ENCODE measurements at places on chromosomes 13 and 19.

- no peak for DNase-seq
These were observed 32.1 kb downstream of the RDH8 start for GRCh38 chr19:10045371-10045770.

- no peak for DNase-seq
These were observed 60.4 kb downstream of the RASA3 start for GRCh38 chr13:114071991-114072390.

DNA sequence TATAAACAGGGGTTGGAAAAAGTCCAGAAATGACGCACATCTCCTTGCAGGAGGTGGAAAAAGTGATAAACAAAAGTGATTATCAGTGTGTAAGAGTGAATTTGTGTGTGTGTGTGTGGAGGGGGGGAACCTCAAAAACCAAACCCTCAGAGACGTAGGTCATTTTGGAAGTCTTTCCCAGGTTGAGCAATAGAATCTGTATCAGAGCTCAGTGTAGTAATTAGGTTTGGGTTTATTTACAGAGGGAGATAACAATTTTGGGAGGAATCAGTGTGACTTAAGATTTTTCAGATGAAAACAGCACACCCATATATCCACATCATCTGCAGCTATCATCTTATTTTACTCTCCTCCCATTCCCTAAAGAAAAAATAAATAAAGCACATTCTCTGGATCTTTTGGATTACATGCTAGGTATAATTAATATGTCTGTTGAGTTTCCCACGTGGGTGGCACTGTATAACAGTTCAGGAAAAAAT lies 406.4 kb downstream of the FGF9 start:
- no peak for DNase-seq

DNA sequence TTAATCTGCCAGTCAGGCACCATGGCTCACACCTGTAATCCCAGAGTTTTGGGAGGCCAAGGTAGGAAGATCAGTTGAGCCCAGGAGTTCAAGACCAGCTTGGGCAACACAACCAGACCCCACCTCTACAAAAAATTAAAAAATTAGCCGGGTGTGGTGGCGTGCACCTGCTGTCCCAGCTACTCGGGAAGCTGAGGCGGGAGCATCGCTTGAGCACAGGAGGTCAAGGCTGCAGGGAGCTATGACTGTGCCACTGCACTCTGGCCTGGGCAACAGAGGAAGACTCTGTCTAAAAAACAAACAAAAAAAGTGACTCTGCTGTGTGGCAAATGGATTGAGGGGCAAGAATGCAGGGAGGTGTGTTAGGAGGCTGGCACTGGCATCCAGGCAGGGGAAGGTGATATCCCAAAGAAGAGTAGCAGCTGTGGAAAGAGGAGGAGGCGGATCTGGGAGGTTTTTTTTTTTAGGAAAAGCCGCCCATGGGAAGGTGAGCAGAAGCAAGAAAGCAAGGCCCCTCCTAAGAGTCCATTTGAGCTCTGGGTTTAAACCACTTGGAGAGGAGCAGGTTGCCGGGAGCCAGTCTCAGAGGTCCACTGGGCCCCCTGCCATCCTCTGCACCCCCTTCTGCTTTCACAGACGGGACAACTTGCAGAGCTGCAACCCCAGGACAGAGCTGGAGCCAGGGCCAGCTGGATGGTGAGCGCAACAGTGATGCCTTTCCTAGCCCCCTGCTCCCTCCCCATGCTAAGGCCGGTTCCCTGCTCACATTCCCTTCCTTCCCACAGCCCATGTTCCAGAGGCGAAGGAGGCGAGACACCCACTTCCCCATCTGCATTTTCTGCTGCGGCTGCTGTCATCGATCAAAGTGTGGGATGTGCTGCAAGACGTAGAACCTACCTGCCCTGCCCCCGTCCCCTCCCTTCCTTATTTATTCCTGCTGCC lies 2.1 kb downstream of the HAMP start:
- no peak for DNase-seq

- no peak for DNase-seq
These were observed 1.8 kb upstream of the PLK5 start for GRCh38 chr19:1522061-1522460.
